ENCODE measurements at places on chromosomes 7 and 10.

DNA sequence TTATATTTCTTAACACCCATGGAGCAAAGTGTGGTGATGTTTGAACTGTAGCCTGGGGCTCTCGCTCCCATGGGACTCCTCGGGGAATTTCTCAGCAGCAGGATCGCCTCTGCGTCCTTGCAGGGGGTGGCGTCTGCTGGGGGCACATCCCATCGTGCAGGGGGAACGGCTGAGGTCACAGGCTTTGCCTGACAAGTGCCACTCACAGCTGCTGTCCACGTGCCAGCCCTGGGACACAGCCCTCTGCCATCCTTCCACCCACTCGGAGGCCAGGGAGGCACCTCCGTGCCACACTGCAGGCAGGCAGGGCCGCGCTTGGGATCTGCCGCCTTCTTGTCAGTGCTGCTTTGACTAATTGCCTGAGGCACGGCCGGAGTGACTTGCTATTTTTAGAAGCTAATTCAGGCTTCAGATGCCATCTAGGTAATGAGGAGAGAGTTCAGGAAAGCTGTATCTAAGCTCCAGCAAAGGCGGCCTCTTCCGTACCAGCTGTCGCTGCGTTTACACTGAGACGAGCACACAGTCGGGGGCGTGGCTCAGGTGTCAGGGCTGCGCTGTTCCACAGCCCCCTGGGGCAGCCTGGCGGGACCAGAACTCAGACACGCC lies 45.7 kb downstream of the PITRM1 start:
- no peak for DNase-seq

GRCh38 chr10:84552478-84552877 lies 224.1 kb downstream of the CCSER2 start:
- no peak for DNase-seq

- no peak for DNase-seq
These were observed 89.7 kb upstream of the STEAP1B start for GRCh38 chr7:22589641-22590201.

GRCh38 chr7:76351372-76351771 lies 7.4 kb downstream of the YWHAG start:
- no peak for DNase-seq

- no peak for DNase-seq
These were observed 195.8 kb downstream of the RELN start for GRCh38 chr7:103793614-103794013.

Data from stimulated activated CD4-positive, alpha-beta T cell treated with anti-CD3 and anti-CD28 coated beads, Interleukin-15, amount 100 ng/mL, for 1 hour (primary cell).